ENCODE measurements at places on chromosomes 2 and 18. TPM values are rescaled to one million over a fixed set of nuclear protein-coding genes. Genes with fewer than 3 reads are reported as not detected.

- DNase-seq, result no peak
These were observed 1025.3 kb upstream of the NXPH2 start for GRCh38 chr2:139805441-139805840.

The DLGAP1 gene
- not detected for total RNA-seq

GRCh38 chr2:145268931-145269330, 749.0 kb upstream of the ZEB2 start:
- DNase-seq, result no peak

The TUBA4A gene
- 0.45 TPM for total RNA-seq

DNA sequence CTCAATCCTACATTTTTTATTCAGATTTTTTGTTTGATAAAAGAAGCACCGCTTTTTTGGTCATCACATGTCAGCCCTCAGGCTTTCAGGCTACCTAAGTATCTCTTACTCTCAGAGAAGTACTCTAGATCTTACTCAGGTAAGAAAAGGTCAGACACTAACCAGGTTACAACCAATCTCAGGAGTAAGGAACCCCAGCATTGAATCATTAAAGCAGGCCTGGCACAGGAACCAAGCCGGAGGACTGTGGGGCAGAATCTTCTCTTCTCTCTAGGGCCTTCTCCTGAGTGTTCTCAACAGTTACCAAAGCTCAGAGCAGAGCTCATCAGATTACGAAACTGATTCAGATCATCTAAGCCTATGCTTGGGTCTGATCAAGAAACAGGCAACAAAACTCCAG, 28.2 kb downstream of the RBMS1 start:
- DNase-seq, result no peak

The XPO1 gene
- total RNA-seq, result 179 TPM

GRCh38 chr2:18645315-18645714, 55.9 kb upstream of the NT5C1B start:
- DNase-seq, result no peak

- DNase-seq, result no peak
These were observed 306.4 kb downstream of the LPIN1 start for GRCh38 chr2:12052796-12053195.

The KCNJ3 gene
- not detected for total RNA-seq

DNA sequence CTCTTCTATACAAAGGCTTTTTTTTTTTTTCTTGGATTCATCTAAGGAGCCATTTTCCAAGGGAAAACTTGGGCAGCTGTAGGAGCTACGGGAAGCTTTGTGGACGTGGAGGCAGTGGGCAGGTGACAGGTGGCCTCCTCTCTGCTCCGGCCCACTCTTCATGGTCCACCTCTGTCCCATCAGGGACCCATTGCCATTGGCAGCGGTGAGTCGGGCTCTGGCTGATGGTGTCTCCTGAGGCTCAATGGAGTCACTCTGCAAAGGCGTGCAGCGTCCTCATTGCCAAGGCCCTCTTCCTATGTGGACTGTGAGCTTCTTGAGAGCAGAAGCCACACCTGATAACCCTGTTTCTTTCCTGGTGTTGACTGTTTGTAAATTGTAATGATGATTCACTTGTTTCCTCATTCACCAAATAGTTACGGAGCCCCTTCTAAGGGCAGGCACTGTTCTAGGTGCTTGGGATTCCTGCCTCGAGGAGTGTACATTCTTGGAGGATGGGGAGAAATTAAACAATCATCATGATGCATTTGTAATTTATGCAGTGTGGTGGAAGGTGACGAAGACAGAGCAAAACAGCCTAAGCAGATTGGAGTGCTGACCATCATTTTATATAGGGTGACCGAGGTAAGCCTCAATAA, 240.3 kb upstream of the HS6ST1 start:
- DNase-seq, result no peak

The TUBB6 gene
- total RNA-seq, result 501 TPM

The REG1B gene
- total RNA-seq, result not detected

DNA sequence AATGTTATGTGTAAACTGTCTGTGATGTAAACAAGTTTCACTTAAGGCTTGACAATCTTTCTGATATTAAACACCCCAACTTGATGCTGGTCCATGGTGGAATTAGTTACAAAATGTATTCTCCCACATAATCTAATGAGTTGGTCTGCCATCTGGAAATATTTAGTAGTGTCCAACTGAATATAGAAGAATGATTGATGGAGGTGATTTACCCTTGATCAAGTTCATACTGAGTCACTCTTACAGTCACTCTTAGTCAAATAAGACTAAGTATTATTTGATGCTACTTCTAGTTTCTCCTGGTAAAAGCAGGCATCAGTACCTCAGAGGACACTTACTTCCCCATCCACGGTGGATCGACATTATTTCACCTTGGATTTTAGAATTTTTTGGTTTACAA, 198.1 kb downstream of the SATB2 start:
- no peak for DNase-seq

DNA sequence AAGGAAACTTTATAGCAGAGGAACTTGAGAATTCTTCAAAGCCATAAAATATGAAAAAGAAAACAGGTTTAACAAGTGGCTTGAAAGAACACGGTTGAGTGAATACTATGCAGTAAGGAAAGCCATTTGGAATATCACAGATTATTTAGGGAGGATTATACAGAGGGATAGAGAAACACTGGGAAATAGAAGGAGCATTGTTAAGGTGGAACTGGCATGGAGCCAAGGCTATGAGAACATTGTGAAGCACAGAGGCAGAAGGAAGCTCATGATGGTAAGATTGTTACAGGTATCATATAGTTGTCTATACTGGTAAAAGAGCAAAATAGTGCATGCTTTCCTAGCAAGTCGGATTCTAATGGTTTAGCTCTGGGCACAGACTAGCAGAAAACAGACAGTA, 87.1 kb downstream of the SS18 start:
- DNase-seq, result no peak
